ENCODE measurements at places on chromosomes 11 and 22.
A peak's percentile ranks its signal among the peaks of the same experiment; 100 is the strongest.

GRCh38 chr22:17077255-17077654, 7.5 kb upstream of the IL17RA start:
- DNase-seq: no peak

- DNase-seq: no peak
Measured at GRCh38 chr22:25083056-25083806, 116.4 kb upstream of the CRYBB3 start.

DNA sequence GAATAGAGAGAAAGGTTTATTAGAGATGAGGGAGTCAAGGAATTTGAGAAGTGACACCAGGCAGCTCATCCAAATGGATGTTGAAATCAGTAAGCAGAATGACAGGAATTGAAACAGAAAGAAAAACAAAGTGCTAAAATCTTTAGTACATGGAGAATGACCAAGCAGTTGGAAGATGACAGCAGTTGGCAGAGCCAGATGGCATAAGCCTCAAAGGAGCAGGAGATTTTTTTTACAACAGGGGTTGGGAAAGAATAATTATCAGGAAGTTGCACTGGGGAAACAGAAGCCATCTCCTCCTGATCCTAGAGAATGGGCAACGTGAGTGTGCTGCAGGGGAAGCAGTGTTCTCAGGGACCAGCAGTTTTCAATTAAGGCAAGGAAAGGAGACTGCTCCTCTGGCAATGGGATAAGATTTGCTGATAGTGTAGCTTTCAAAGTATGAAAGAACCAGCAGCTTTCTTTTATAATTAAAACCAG, 28.9 kb downstream of the RAB39A start:
- DNase-seq: peak; percentile 13

- peak; percentile 81 for DNase-seq
Measured at GRCh38 chr11:68282141-68282860, 10.5 kb upstream of the C11orf24 start.

DNA sequence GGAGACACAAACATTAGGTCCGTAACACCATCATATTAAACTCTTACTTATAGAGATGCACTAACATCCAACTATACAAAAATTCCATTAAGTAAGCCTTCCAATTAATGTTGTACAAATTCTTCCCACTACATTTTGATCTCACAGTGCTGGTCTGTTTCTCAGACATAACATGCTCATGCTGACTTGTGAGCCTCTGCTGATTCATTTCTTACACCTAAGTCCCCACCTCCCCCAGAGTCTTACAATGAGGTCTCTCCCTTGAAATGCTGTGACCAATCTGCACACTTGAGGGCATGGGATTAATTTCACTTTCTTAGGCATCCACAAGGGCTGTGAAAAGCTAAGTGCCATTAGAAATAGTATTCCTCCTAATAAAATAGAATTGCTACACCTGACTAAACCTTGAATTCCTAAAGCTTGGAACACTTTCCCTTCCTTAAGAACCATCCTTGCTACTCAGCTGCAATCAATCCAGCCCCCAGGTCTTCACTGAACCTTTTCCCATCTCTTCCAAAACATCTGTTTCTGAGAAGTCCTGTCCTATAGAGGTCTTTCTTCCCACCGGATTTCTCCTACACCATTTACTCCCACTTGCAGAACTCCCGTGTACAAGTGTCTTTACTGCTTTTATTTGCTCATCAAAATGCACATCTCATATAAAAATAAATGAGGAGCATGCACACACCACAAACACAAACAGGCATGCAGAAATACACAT, 2.0 kb downstream of the HBG1 start:
- DNase-seq: no peak

DNA sequence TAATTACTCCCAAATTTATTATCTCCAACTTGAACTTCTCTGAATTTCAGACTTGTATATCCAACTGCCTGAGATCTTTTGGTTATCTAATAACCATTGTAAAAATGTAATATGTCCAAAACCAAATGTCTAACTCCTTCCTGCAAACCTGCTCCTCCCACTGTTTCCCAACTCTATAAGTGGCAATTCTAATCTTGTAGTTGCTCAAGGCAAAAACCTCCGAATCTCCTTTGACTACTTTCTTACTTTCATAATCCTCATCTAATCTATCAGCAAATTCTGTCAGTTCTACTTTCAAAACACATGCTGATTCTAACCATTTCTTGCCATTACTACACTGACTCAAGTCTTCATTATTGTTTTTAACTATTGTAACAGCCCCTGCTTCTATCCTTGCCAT, 55.7 kb downstream of the FAM168A start:
- DNase-seq: no peak

DNA sequence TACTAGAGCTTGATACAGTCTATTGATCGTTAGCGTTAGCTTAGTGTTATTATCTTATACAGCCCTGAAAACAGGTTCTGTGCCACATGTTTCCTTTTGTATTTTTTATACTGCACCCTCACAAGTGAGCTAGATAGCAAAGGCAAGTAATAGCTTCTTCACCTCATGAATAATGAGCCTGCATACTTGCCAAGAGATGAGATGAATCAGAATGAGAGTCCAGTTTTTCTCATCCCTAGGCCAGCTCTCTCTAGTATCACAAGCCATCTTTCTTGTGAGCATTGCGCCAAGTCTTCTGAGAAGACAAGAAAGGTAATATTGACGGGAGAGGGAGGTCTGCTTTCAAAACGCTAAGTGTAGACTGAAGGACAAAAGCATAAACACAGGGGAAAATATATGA, 8.7 kb upstream of the CARD18 start:
- no peak for DNase-seq

DNA sequence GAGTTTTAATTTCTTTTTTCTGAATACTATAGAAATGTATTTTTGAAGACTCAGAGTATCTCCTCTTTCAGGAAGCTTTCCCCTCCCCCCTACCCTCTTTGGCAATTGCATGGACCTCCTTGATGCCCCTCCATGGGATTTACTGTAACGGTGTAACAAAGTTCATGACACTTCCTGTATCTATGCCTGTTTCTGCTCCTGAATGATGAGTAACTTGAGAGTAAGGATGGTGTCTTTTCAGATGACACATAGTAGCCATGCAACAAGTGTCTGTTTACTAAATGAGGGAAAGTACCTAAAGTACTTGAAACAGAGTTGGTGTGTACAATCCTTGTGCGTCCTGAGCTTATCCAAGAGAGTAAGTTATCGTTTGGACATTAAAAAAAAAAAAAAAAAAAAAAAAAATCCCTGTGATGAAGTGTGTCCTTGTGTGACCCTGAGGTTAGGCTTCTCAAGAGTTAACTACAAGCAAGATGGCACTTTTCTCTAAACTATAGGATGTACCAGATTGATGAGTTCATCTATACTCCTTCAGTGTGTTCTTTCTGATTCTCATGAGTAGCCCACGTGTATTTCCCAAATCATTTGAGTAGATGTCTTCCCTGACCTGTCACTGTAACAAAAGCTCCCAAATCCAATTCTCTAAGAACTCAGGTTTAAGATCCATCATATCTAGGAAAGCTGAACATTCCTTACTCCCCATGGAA, 7.4 kb downstream of the ETS1 start:
- DNase-seq: peak; percentile 79

DNA sequence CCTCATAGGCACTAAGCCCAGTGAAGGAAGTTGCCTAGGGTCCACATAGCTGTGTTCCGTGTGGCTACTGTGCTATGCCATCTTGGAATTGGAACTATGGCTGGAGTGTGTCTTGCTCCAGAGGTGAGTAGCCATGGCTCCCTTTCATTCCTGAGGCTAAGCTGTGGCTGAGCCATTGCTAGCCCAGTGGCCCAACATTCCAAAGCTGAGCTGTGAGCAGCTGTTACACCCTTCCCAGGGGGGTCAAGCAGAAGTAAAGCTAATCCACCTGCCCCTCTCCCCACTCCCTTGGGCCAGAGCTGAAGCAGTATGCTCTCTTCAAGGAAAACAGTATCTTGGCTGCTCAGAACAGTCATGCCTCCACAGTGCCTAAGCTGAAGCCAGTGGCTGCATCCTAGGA, 51.1 kb downstream of the USP35 start:
- DNase-seq: no peak

DNA sequence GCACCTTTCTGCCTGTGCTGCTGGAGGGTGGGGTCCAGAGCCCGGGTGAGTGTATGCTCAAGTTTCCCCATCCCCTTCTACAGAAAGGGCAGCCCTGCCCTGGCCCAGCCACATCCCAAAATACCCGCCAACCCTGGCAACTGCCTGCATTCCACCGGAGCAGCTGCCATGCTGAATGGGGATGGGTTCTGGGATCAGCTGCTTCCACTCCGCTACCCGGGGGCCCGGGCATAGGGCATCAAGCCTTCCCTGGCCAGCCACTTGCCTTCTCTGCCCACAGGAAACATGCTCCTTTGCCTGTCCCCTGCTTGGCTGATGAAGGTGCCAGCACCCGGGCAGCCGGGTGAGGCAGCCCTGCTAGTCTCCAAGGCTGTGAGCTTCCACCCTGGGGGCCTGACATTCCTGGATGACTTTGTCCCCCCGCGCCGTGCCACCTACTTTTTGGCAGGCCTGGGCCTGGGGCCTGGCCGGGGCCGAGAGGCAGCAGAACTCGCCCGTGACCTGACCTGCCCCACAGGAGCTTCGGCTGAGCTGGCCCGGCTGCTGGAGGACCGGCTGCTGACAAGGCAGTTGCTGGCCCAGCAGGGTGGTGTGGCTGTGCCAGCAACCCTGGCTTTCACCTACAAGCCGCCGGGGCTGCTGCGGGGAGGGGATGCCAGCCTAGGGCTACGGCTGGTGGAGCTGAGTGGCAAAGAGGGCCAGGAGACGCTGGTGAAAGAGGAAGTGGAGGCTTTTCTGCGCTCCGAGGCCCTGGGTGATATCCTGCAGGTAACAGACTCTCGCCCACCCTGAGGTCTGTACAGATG, 3.2 kb downstream of the CARNS1 start:
- no peak for DNase-seq

DNA sequence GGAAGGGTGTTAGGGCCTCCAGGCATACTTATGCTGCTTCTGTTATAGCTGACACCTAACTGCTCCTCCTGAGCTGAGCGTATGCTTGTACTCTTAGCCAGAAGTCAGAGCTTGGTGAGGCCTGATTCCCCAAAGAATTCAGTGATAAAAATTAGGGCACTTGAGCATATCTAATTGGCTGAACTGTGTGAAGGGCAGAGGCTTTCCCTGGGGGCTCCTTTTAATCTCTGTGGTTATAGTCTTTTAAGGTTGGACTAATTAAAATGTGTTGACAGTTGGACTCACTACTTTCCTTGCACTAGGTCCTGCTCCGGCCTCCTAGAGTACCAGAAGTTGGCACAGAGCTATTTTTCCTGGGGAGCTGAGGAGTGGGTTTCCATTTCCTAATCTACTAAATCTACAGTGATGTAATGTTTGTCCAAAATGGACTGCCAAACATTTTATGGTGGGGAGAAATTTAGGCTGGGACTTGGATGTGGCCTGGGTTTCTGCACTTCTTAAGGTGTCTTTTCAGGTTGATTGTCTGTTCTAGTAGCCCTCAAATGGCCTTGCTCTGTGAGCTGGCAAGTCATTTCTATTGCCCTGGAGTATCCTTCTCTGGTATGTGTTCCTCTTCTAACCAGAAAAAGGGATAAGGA, 18.4 kb downstream of the STIM1 start:
- no peak for DNase-seq

DNA sequence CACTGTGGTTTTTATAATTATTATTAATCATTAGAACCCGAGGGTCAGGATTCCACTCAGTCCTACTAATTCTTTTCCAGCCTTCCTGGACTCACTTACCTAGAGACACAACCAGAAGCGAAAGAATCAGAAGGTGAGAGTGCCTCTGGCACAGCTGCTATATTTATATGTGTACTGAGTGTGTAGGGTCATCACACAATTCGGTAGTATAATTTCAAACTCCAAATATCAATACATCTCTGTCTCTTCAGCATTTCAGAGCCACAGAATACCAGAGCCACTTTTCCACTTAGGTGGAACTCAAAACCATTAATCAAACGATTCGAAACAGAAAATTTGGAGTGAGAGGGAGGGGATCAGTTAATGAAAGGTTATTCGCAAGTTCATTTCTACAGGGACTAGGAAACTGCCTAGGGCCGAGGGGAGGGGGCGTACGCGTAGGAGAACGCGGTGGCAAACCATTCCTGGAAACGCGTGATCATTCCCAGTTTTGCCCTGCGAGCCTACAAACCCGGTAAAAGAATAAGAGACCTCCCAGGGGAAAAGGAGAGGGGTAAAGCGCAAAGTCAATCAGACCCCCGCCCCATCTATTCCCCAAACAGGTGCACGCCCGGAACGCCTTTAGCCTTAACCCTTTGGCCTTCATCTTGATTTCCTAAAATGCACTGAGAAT, 5.4 kb downstream of the BSX start:
- no peak for DNase-seq

DNA sequence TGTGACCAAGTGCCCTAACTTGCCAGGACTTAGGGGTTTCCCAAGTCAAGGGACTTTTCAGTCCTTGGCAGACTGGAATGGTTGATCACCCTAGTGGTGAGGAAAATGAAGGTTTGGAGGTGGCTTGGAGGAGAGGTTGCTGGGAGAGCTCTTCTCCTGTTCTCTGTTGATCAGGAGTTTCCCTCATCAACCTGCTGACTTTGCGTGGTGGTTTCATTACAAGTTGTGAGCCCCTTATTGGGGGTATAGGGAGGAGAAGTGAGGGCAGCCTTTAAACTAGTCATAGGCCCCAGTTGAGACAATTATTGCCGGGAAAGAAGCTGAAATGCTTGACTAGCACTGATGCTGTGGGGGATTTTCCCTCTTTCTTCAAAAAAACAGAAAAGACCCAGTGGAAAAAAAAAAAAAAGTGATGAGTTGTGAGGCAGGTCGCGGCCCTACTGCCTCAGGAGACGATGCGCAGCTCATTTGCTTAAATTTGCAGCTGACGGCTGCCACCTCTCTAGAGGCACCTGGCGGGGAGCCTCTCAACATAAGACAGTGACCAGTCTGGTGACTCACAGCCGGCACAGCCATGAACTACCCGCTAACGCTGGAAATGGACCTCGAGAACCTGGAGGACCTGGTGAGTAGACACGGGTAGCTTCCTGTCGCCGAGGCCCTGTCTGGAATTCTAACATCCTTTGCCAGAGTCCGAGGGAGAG, at the start of gene CXCR5:
CXCR5 (plus strand) TSS at position 525 of the 704 bp plus-strand sequence; CDS start at position 575, 50 bp downstream.
- DNase-seq: peak; percentile 53

DNA sequence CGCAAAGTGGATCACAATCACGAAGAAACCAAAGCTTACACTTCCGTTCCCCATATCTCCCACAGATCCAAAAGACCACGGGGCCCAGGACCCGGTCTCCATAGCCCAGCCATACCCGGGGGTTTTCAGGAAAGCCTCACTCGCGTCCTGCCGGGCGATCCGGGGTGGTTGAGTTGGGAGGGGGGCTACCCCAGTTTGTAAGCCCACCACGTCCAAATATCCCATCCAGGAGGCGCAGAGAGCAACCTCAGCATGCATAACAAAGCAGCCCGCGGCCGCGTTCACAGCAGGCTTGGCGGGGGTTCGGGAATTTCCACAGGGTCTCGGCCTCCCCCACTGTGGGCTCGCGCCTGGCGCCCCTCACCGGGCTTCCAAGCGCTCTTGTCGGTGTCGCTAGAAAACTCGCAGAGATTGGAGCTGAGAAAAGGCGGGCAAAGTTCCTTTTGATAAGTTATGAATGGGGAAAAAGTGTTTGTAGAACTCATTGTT, 9.5 kb downstream of the SDF2L1 start:
- DNase-seq: no peak

DNA sequence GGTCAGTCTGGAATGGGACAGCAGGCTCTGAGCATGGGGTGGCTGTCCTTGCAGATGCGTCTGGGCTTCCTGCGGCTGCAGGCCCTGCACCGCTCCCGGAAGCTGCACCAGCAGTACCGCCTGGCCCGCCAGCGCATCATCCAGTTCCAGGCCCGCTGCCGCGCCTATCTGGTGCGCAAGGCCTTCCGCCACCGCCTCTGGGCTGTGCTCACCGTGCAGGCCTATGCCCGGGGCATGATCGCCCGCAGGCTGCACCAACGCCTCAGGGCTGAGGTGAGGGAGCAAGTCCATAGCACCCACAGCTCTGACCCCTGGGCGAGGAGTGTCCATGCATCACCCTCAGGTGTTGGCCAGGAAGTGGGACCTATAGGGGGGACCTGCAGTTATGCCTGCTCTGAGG, 51.6 kb downstream of the MYO7A start:
- no peak for DNase-seq

Measured in activated CD4-positive, alpha-beta T cell treated with anti-CD3 and anti-CD28 coated beads, Interleukin-2, amount 50 U/mL, for 16 hours (primary cell).